ENCODE measurements at places on chromosomes 2 and 18.

DNA sequence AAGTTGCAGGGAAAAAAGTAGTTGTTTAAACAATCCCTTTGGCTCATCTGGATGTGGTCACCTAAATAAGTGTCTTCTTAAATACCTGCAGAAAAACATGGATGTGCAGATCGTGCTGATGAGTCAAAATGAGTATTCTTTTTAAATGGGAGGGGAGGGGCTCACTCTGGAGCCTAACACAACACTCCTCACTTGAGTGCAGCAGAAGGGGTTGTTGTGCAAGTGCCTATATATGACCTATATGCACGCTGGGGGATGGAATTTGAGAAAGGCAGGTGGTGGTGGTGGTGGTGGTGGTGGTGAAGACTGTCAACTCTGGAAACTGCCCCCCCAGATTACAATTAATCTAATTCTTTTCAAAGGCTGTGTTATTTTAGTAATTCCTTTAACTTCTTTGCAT is 77.9 kb upstream of the FAM124B start:
- no peak for DNase-seq

- no peak for DNase-seq
These were observed 25.5 kb downstream of the TTR start for GRCh38 chr18:31617031-31617717.

- DNase-seq, result no peak
These were observed 823.4 kb downstream of the SLC4A3 start for GRCh38 chr2:220450846-220451245.

DNA sequence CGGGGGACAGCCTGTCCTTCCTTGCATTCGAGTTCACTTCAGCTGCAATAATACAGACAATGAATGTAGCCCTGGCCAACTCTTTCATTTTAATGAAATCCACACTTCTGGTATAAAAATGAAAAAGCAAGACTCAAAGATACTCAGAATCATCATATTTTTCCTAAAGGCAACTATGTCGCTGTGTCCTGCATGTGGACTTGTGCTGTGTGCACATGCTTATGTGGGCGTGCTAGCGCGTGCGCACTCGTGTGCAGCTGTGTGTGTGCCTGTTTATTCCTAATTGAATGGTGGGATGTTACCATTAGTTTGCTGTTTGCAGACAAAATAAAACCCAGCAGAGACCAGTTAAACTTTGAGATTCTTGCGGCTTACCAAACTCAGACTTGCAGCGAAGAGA is 49.6 kb downstream of the SMIM21 start:
- no peak for DNase-seq

DNA sequence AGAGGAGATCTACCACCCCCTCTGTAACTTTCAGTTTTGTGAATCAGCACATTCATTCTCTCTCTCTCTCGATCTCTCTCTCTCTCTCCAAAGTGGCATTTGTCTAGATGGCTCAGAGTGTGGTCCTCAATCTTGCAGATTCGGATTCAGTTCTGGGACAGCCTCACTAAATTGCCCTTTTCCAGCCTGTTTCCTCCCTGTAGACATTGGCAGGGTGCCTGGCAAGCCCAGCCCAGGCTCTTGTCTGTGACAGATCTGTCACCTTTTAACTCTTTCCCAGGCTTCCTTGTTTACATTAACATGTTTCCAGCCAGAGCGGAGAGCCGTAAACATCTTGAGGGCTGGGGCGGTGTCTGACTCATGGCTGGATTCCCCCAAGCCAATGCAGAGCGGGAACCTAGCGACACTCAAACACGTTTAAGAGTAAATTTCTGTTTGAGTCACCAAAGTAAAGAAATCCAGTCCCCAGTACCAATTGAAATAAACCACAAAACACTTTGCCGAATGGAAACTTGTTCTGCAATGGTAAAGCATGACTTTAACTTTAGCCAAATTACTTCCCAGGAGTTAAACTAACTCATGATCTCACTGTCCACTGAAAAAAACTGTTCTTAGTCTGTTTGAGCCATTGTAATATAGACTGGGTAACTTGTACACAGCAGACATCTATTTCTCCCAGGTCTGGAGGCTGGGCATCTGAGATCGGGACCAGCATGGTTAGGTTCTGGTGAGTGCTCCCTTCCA is 6.6 kb upstream of the CYP27C1 start:
- DNase-seq, result no peak

GRCh38 chr2:152730591-152731333 is 12.3 kb downstream of the ARL6IP6 start:
- DNase-seq, result no peak

GRCh38 chr2:207617011-207617671 is 8.1 kb downstream of the METTL21A start:
- no peak for DNase-seq

DNA sequence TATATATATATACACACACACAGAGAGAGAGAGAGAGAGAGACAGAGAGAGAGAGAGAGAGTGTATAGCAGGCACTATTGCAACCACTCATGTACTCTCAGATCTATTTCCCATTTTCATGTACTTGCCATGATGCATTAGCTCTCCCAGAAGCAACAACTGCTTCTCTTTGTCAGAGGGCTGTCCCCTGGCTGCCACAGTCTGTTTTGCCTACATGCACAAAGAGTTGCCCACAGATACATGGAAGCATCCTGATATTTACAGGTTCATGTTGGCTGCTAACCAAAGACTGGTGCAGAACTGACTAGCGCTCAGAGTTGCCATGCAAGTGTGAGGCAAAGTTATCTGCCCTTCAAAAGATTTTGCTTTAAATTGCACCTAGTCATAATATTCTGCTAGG is 469.3 kb upstream of the ZNF804A start:
- DNase-seq, result no peak

- no peak for DNase-seq
These were observed 5.6 kb upstream of the GPR17 start for GRCh38 chr2:127640082-127641072.

GRCh38 chr2:158923180-158923594 is 45.3 kb upstream of the TANC1 start:
- no peak for DNase-seq

- DNase-seq, result no peak
These were observed 265.9 kb upstream of the SPHKAP start for GRCh38 chr2:228447266-228447915.

DNA sequence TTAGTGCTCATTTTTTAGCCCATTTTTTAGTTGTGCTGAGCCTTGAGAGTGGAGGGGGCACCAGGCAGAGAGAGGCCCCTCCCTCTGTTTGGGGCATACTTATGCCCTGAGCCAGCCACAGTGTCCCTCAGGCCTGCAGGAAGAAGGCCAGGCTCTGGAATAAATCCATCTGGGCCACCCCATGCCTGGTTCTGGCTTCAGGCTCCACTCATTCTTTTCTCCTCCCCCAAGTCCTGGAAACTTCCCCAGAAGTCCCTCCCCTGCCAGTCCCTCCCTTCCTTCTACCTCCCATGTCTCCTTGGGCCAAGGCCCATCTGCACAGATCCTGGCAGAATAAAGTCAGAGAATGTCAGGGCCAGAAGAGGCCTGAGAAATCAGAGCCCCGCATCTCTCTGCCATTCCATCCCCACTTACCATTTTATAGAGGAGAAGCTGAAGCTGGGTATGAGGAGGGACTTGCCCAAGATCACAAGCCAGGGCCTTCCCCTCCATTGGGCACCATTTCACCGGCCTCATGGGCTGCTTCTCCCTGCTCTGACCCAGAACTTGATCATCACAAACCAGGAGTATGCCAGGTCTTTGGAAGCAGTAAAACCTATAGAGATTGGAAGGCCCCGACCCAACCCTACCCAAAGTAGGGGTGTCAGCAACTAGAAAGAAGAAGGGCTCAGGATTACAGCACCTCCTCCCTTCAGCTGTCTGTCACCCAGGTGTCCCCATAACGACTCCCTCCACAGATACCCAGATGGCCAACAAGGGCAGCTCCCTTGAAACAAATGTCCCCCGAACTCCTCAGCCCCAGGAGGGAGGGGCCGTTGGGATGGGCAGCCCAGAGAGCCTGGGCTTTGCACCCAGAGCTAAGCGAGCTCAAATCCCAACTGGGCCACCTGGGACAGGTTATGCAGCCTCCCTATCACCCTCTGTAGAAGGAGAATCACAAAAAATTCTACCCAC is 108.4 kb downstream of the POLR1A start:
- no peak for DNase-seq

DNA sequence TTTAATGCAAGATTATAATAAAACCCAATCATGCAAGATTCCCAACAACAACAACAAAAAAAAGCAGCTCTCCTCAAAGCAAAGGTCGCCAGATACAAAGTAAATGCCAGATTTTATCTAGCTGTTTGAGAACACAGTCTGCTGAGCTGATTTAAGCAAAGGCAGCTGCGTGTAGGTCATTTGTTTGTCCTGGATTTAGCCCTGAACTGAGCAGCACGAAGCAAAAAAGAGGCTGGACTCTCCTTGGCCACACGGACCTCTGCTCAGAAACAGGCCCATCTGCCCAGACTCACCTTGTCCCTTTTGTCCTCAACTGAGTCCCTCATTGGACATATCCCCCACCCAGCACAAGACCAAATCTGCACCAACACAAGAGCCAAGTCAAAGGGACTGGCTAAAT is 91.5 kb downstream of the PID1 start:
- DNase-seq, result no peak
